Bronchial epithelial cell (primary cell): ENCODE measurements at places on chromosomes 12 and 14. TPM values are rescaled to one million over a fixed set of nuclear protein-coding genes. Genes with fewer than 3 reads are reported as not detected.
A peak's percentile ranks its signal among the peaks of the same experiment; 100 is the strongest.

DNA sequence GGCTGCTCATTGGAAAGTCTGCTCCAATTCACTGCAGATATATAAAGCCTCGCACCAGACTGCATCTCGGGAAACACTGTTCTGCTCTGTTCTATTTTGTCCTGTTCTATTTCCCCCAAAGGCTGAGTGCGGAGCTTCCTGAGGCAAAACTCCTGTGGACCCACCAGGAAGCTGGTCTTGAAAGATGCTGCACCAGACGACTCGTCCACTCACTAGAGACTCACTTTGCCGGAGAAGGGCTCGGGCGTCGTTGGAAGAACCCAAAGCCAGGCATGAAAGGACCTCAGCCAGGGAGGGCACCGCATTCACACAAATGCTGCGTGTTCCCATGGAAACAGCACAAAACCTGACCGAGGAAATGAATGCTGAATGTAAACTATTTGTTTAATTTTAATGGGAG, 331.2 kb upstream of the SFSWAP start:
- DNase-seq = no peak

DNA sequence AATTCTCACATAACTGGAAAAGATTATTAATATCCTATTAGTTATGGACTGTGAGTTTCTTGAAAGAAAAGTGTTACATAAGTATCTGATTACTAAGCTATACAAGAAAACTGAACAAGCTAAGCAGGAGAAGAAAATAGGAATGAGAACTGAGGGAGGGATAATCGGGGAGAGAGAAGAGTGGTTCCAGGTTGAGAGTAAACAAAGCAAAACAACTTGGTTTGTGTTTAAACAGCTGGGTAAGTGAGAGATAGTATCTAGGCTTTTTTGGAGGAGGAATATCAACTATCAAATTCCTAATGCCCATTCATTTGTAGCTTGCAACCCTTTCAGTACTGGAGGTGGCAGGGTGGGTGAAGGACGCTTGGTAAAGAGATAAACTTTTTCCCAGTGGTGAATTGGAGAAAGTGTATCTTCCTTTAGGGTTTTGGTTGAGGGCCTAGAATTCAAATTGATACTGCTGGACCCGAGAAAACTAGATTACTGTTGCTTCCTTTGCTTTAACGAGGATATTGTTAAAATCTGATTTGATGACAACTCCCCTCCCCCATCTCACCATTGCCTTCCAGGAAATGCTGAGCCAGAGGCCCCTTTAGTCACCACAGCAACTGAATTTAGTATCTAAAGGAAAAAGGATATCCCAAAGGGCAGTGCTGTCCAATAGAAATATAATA, 2.0 kb upstream of the SLC2A3 start:
- DNase-seq = no peak

DNA sequence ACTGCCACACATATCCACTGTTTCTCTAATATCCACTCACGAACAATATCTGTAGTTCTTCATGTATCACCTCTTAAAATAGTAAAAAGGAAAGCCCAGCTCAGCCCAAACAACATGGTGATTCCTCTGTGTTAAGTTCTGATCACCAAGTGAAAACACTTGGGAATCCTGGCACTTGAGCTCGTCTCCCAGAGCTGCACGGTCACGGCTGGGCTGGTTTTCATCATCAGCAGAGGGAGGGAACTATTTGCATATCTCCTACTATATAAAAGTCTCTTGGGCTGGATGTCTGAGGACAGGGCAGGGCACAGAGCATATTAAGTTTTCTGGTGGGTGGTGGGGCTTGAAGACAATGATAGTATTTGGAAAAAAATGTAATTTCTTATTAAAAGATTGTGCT, 870.6 kb downstream of the TMEM121 start:
- DNase-seq = no peak

DNA sequence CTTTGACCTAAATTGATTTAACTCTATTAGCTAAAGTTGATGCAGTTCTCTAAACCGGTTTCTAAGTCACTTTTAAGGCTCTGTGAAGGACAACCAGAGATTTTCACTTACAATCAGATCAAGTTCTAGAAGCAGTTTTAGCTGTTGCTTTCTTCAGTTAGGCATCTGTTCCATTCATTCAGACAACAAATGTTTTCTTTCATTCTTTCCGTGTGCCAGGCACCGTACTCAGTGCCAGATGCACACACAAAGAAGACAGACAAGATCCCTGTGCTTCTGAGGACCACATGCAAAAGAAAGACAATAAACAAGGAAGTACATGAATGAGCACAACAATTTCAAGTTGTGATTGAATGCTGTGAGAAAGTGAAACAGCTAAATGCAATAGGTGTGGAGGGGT, 11.1 kb upstream of the EGLN3 start:
- DNase-seq = no peak

GRCh38 chr14:70807898-70808415, 1.4 kb downstream of the MAP3K9 start:
- DNase-seq = peak; percentile 58

- no peak for DNase-seq
Observed at GRCh38 chr12:42757624-42758119, 168.1 kb upstream of the PRICKLE1 start.

TMEM117 gene
- total RNA-seq = 5.1 and 6.6 TPM in 2 replicates

CNTN1 gene
- total RNA-seq = 2.4 and 30.3 TPM in 2 replicates

DNA sequence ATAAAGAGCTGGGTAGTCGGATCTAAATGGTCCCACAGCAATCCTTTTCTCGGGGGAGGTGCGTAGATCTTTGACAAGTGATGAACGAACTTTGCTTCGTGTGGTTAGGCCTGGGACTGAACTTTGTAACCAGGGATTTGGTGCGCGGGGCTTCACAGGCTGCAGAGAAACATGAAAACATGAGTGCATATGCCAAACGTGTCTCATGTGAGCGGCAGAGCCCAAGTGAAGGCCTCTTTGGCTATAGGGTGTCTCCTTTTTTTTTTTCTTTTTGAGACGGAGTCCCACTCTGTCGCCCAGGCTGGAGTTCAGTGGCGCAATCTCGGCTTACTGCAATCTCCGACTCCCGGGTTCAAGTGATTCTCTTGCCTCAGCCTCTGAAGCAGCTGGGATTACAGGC, 12.0 kb upstream of the RIOX1 start:
- no peak for DNase-seq

GRCh38 chr12:49974231-49974675, 1.5 kb downstream of the AQP6 start:
- DNase-seq = peak; percentile 30

- no peak for DNase-seq
Observed at GRCh38 chr12:39622306-39622705, 2.7 kb upstream of the ABCD2 start.

- DNase-seq = no peak
Observed at GRCh38 chr12:25455696-25456095, 97.4 kb downstream of the LMNTD1 start.

DNA sequence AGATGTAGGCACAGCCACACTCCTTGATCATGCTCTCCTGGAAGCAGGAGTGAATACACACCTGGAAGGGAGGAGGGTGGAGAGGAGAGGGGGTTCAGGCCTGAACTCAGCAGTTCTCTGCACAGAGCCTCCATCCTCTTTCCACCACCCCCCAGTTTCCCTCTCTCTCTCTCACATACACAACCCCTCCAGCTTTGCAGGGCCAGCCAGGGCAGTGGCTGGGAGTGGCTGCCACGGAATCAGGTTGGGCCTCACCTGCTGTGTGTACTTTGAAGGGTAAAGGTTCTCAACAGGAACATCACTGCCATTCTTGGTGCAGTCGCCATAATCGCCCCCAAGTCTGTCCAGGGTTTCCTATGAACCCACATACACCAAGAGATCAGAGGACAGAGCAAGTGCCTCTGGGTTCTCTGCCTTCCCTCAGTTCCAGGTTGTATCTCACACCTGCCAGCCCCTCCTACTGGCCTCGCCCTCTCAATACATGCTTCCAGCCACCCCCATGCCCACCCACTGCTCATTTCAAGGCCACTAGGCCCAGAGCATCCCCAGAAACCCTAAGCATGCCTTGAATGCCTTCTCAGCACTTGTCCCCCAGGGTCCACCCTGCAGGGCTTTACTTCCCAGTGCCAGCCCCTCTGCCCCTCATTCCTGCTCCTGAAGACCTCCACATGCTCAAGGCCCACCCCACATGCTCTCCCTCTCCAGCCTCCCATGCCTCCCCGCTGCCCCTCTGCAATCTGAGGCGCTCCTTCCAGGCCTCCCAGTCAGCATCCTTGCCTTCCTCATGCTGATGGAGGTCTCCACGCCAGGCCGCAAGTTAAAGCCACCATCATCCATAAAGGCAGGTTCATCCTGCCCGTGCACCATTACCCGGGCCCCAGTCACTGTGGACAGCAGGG, 12.9 kb upstream of the TNFRSF1A start:
- DNase-seq = no peak

DNA sequence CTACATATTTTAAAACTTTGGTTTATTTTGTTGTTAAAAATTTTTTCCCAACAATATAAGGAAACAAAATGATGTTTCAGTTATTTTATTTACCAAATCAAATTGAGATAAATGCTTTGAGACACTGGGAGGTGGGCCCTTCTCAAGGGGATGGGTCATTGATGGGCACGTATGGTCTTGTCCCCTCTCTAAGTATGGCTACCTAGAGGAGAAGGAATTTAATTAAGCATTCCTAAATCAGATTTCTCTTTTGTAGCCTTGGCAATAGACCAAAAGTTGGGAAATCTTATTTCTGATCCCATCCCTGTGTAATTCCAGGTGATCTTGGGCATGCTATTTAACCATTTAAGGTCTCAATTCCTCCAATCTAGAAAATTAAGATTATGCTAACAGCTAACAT, 79.0 kb downstream of the SCN8A start:
- DNase-seq = peak; percentile 37

ASCL1 gene
- total RNA-seq = not detected in 2 replicates

- DNase-seq = peak; percentile 57
Observed at GRCh38 chr12:106170285-106170684, 31.5 kb upstream of the NUAK1 start.

CSRP2 gene
- 19.5 and 25.5 TPM in 2 replicates for total RNA-seq

DNA sequence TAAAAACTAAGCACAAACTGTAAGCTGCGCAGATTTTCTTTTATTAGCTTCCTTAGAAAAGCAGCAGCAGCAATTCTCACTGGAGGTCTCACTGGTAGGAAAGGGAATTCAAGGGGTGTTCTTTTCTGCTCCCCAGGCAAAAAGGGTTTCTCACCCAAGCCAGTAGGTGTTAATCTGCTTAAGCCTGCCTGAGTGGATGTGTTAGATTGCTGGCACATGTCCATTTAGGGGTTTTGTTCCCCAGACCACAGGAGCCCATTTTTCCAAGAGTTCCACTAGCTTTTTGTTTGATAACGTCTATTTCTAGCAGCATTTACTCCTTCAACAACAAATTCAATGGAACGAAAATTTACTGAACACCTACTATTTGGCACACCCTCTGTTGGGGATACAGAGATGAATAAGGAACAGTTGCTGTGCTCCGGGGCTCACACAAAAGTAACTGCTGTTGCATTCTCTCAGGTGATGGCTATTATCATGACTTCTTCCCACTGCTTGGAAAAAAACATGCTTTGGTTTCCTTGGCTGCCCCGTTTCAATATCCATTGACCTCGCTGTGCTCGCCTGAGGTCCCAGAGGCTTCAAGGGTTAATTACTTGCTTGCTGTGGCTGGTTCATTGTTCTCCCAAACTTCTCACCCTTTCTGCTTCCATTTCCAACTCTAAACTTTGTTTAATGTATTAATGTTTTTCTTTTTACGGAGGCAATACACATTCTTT, 31.1 kb upstream of the RIC8B start:
- no peak for DNase-seq

- no peak for DNase-seq
Observed at GRCh38 chr14:68667313-68667791, 125.5 kb downstream of the ZFP36L1 start.

- DNase-seq = peak; percentile 2
Observed at GRCh38 chr12:114306646-114307045, 99.3 kb downstream of the TBX5 start.

INHBC gene
- not detected in 2 replicates for total RNA-seq

GRCh38 chr14:64637735-64638473, 66.3 kb upstream of the PLEKHG3 start:
- DNase-seq = peak; percentile 23

PGF gene
- 52.1 and 56.6 TPM in 2 replicates for total RNA-seq
